ENCODE measurements at places on chromosomes 11 and 22. TPM values are rescaled to one million over a fixed set of nuclear protein-coding genes. Genes with fewer than 3 reads are reported as not detected.
A peak's percentile ranks its signal among the peaks of the same experiment; 100 is the strongest.

DNA sequence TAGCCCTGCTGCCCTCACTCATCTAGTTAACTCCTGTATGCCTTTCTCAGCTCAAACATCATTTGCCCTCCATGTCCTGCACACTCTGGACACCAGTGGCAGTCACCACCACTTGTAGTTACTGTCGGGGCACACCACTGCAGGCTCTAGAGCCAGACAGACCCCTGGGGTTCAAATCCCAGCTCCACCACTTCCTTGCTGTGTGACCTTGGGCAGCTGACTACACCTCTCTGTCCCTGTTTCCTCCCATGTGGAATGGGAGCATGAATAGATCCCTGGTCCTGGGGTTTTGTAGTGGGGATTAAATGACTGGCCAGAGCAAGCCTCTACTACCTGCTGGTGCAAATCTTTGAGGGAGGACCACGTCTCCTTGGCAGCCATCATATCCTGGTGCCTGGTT lies 7.8 kb upstream of the IFT27 start:
- no peak for DNase-seq

DNA sequence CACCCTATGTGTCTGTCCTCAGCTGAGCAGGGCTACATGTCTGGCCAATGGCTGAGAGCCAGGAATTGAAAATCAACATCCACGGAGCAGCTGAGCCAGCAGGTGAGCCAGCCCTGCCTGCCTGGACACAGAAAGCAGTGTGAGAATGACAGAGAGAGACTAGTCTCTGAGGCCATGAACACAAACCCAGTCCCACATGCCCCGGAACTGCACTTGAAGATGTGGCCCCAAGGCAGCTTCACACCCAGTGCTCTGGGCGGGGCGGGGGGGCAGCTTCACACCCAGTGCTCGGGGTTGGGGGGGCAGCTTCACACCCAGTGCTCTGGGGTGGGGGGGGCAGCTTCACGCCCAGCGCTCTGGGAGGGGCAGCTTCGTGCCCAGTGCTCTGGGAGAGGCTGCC lies 37.6 kb downstream of the TRMU start:
- no peak for DNase-seq

GRCh38 chr11:2533587-2534133 lies 88.9 kb downstream of the KCNQ1 start:
- DNase-seq: peak; percentile 95

- no peak for DNase-seq
These were observed 9.4 kb upstream of the LAYN start for GRCh38 chr11:111531136-111531535.

The POGLUT3 gene
- 23.2 TPM for total RNA-seq

The OR4C5 gene
- total RNA-seq: not detected

The P2RX3 gene
- not detected for total RNA-seq

The HBG1 gene
- not detected for total RNA-seq

Data from Daoy (cell line).